HCT116 (cell line): ENCODE measurements at places on chromosomes 12 and 14. TPM values are rescaled to one million over a fixed set of nuclear protein-coding genes. Genes with fewer than 3 reads are reported as not detected.

- no peak for DNase-seq
- H3K27ac ChIP-seq, result no peak overlapping the region
- H3K4me3 ChIP-seq, result no peak overlapping the region
- H3K36me3 ChIP-seq, result peaks cover under 1% of the 10 kb centered on the region; the same call in 1 of the 2 replicates
- no peaks in the 10 kb centered on the region for H3K4me1 ChIP-seq
- H3K27me3 ChIP-seq, result no peaks in the 10 kb centered on the region
These were observed 32.1 kb downstream of the DICER1 start for GRCh38 chr14:95125221-95125620.

GRCh38 chr14:37251775-37252174 is 54.0 kb downstream of the MIPOL1 start:
- no peaks in the 10 kb centered on the region; the same call in 1 of the 2 replicates for H3K36me3 ChIP-seq
- DNase-seq, result no peak
- H3K4me1 ChIP-seq, result no peaks in the 10 kb centered on the region

- no peak for DNase-seq
- H3K36me3 ChIP-seq, result no peaks in the 10 kb centered on the region
- no peaks in the 10 kb centered on the region for H3K27me3 ChIP-seq
- no peaks in the 10 kb centered on the region for H3K4me1 ChIP-seq
- H3K27ac ChIP-seq, result no peak overlapping the region
These were observed 96.1 kb downstream of the ZFC3H1 start for GRCh38 chr12:71567537-71567936.

- H3K4me3 ChIP-seq, result no peak overlapping the region
- no peak for DNase-seq
- H3K27me3 ChIP-seq, result no peaks in the 10 kb centered on the region
- H3K27ac ChIP-seq, result no peak overlapping the region
These were observed 152.7 kb downstream of the DPF3 start for GRCh38 chr14:72740966-72741825.

GRCh38 chr12:104788840-104789271 is 169.2 kb downstream of the SLC41A2 start:
- H3K36me3 ChIP-seq, result no peaks in the 10 kb centered on the region
- H3K4me1 ChIP-seq, result peaks cover 29% of the 10 kb centered on the region
- H3K4me3 ChIP-seq, result no peak overlapping the region
- H3K27me3 ChIP-seq, result no peaks in the 10 kb centered on the region
- no peak for DNase-seq

- no peaks in the 10 kb centered on the region for H3K27me3 ChIP-seq
- peaks cover 3% of the 10 kb centered on the region; the same call in 1 of the 2 replicates for H3K36me3 ChIP-seq
- no peak overlapping the region for H3K27ac ChIP-seq
- DNase-seq, result no peak
These were observed 71.2 kb downstream of the PPFIBP1 start for GRCh38 chr12:27595231-27595642.

- H3K36me3 ChIP-seq, result peaks cover 28% of the 10 kb centered on the region; the same call in 1 of the 2 replicates
- no peaks in the 10 kb centered on the region for H3K27me3 ChIP-seq
- no peak overlapping the region for H3K27ac ChIP-seq
- no peaks in the 10 kb centered on the region for H3K4me1 ChIP-seq
These were observed 54.1 kb downstream of the EP400 start for GRCh38 chr12:132003846-132004245.

GRCh38 chr14:104656014-104656714 is 33.3 kb upstream of the INF2 start:
- H3K27me3 ChIP-seq, result no peaks in the 10 kb centered on the region
- no peak overlapping the region for H3K4me3 ChIP-seq
- DNase-seq, result no peak
- H3K4me1 ChIP-seq, result no peaks in the 10 kb centered on the region
- H3K27ac ChIP-seq, result no peak overlapping the region

- H3K4me3 ChIP-seq, result no peak overlapping the region
- peaks cover 35% of the 10 kb centered on the region for H3K4me1 ChIP-seq
- peaks cover 33% of the 10 kb centered on the region; the same call in 1 of the 2 replicates for H3K36me3 ChIP-seq
- DNase-seq, result no peak
These were observed 41.4 kb downstream of the HECTD1 start for GRCh38 chr14:31166271-31166561.

DNA sequence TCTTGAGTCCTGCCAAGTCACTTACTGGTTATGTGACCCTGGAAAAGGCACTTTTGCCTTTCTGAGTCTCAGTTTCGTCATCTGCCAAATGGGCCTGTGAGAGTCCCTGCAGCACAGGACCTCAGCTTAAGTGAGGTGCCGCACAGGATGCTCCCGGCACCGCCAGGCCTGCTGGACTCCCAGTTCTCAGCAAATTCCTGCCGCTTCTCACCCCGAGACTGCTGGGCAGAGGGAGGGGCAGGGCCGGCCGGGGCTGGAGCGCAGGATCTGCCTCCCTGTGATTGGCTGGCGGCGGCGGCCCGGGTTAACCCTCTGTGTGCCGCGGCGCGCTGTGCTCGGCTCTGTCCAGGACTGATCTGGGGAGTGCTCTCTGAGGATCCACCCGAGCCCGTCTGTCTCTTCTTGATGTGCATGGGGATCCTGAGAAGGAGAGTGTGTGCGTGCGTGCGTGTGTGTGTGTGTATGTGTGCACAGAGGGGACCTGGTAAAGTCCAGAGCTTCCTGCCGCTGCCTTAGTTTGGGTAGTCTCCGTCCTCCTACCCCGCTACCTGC is 8.6 kb downstream of the SETD1B start:
- H3K27me3 ChIP-seq, result no peaks in the 10 kb centered on the region
- H3K27ac ChIP-seq, result peak overlapping the region; percentile 53
- DNase-seq, result no peak
- H3K4me1 ChIP-seq, result peaks cover 6% of the 10 kb centered on the region

Gene SMIM41
- not detected for total RNA-seq

Gene TAS2R46
- total RNA-seq, result 0.42 TPM

Gene RNASE3
- not detected for total RNA-seq

Gene PPP1R1A
- total RNA-seq, result 0.61 TPM

Gene LETMD1
- 70.8 TPM for total RNA-seq

Gene GPR137C
- total RNA-seq, result 0.89 TPM

Gene CD163
- total RNA-seq, result 1.4 TPM
